ENCODE measurements at places on chromosomes 1 and 21.

GRCh38 chr1:201463071-201463552, 5.9 kb downstream of the PHLDA3 start:
- peak; percentile 90 for DNase-seq

DNA sequence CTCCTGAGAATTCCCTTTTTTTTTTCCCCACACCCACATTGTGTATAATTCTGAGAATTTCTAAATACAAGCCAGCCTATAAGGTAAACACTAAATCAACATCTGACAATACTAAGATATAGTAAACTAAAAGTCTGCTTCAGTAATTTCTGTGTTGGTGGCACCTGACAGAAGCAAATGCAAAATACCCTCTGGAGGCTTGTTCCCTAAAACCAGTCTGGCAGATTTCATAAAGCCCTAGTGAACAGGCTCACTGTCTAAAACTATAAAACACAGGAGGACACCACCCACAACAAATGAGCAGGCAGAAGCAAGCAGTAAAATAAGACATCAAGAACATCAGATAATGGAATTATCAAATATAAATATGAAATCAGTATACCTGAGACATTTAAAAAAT, 11.5 kb downstream of the TRIM33 start:
- no peak for DNase-seq

DNA sequence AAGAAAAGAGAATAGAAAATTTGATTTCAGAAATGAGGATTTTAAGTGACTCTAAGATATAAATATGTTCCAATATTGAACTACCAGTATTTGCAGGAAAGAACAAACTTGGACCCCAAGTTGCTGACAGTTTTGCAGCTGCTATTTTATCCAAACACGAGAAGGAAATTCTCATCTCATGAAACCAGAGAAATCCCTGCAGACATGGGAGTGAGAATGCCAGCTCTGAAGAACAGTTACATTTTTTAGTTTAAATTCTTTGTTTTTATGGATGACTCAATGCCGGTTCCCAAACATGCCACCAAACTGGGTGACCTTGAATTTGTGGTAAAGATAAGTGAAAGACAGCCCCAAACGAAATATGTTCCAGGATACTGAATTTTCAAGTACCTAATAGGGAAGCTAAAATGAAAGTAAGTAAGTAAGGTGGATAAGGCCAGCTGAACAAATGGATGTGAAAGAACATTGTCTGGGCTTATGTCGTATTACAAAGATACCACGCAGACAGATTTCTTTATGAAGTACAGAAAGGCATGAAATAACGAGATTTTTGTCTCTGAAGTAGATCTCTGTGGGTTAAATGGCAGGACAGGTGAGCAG, 19.9 kb downstream of the TLR5 start:
- no peak for DNase-seq

DNA sequence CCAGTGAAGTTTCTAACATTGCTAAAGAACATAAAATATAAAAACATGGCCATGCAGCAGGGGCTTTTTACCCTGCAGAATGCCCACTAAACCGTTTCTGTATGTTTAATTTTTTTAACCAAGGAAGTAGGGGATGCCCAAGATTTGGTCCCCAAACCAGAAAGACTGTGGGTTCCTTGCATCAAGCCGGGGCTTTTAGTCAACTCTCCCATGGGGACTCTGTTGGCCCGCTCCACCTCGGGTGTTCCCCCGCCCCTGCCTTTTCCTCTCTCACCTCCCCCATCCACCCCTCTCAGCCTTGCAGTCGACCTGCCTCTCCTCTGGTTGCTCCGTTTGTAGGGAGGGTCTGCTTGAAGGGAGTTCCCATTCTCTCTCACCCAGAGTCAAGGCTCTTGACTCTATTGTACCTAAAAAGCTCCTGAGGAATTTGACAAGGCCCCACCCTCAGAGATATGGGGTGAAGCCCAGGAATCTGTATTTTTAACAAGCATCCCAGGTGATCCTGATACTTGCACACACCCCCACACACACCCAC, 117.5 kb downstream of the TOMM20 start:
- DNase-seq: no peak

DNA sequence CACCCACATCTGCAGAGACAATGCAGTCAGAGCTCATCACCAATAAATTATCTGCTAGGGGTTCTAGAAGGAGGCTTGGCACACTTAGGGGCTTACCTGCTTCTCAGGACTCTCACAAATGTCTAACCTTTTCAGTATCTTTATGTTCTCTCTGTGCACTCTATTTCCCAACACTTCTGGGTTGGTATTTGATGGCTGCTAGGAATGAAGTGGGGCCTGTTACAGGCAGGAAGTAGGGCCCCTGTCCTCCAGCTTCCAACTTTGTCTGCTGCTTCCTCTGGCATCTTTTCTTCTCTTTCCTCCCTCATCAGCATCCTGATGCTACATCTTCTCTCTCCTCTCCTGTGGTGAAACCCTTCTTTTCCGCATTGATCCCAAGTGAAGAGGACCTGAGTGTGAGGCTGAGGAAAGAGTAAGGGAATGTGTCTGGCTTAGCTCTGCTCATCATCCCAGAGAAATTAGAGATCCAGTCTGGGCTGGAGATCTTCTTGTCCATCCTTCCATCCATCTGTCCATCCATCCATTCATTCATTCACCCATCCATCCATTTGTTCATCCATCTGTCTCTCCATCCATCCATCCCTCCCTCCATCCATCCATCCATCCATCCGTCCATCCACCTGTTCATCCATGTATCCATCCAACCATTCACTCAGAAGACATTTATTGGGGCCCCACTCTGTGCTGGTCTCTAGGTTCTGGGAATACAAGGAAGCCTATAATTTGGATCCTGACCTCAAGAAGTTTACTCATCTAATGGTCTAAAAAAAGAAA, 2.9 kb upstream of the CSRP1 start:
- DNase-seq: no peak

GRCh38 chr1:197467881-197468280, 199.8 kb downstream of the CRB1 start:
- DNase-seq: no peak

GRCh38 chr1:213284626-213285025, 233.6 kb downstream of the RPS6KC1 start:
- DNase-seq: no peak

GRCh38 chr1:209659909-209660308, 7.7 kb upstream of the LAMB3 start:
- no peak for DNase-seq

- DNase-seq: no peak
Measured at GRCh38 chr1:117612517-117613248, 6.8 kb downstream of the TENT5C start.

DNA sequence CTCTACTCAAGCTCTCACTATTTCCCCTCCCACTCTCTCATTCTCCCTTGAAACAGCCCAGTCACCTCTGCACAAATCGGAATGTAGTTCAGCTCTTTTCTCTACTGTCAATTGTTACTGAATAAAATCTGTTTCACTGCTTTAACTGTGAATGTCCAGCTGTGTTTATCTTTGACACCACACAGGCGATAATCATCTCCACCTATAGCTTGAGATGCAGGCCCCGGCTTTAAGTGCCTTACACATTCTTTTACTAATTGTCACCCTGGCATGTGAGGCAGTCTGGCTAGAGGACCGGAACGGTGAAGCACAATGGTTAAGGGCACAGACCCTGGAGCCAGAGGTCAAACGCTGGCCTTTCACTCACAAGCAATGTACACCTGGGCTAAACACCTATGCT, 122.8 kb upstream of the C8B start:
- DNase-seq: no peak

- no peak for DNase-seq
Measured at GRCh38 chr1:212689196-212689725, 10.4 kb downstream of the BATF3 start.

DNA sequence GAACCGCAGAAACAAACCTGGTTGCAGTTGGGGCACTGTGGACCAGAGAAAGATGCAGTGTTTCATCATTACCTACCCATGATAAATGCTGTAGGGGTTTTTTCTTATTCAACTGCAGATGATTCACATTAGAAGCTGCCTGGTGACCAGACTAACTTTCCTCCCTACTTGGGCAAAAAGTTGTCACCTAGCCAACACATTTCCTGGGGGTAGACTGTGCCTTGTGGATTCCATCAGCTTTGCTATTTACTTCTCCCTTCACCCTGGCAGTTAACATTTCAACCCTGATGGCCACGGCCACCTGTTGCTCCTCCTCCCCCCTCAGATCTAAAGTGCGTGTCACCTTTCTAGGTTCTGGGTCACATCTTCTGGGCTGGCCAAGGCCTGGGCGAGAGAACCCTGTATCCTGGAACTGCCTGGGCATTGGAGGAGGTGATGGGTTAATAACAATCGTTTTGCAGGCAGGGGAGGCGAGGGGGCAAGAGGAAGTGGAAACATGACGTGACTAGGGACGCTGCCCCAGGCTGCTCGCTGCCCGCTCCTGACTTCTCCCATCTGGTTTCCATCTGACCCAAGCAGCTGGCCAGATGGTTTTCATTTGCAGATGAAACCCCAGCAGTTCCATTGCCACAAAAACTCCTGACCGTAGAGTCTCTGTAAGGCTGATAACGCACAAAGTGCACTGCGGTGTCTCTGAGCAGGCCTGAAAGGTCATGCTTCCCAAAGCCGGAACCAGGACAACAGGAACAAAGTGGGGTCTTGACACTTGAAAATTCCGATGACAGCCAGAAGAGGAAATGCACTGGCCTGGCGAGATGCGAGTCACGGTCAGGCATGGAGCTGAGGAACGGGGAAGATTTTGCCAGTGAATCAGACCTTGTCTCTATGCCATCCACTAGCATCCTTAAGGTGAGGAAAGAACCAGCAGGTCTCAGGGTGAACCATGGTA, 36.6 kb downstream of the CAPZB start:
- peak; percentile 60 for DNase-seq

GRCh38 chr1:92095874-92096273, 15.7 kb downstream of the BTBD8 start:
- DNase-seq: no peak

DNA sequence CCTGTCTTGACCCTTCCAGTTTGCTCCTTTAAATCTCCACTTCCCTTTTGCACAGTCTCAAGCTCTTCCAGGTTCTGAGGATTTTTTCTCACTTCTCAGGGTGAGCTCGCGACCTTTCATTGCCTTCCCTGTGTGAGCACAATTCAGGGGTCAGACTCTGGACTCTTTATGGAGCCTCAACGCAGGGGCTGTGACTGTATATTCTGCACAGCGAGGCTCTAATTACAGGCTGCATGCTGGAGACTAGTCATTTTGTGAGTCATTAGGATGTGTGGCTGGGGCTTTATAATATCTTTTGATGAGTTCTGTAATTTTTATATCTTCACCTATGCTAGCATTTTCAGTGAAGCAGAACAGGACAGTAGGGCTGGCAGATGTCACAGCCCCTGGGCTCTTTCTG, 270.7 kb downstream of the KAZN start:
- no peak for DNase-seq

DNA sequence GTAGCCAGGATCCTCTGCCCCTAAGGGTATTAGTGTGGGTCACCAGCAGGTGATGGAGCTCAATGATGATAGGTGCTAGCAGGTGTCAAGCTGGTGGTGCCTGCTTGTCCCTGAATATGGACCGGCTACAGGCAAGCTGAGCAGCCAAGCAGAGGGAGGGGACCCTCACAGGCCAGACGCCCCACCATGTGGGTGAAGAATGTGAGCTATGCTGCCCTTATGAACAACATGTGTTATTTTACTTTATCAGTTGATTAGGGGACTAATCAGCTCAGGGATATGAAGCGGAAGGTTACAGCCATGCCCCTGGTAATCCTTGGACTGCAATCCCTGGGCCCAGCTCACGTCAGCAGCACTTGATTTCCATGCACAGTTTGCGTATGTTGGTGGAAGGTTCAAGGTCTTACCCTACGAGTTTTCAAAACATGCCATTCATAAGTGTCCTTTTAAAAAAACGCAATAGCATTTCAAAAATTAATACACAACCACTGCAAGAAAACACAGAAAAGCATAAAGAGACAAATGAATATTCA, 106.0 kb downstream of the CDC7 start:
- DNase-seq: no peak

GRCh38 chr1:25120281-25120680, 112.0 kb downstream of the SYF2 start:
- DNase-seq: no peak

DNA sequence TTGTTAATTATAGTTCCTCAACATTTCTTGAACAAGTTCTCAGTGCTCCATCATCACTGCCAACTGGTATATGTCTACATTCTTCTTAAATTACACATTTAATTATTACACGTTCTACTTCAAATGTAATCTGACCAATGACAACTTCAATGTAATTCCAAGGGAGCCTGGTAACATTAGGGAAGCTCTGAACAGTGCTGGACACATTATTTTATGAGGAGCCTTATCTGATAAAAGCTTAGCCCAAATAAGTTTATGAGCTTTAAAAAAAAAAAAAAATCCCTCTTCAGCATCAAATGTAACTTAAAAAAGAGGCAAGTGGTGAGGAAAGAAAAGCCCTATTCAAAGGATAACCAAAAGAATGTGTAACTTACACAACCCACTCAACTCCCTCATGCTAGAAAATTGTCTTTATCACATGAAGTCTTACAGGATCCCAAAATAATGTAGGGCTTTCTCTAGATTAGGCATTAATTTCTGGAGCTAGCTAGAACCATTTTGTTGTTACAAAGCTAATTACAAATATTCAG, 35.2 kb upstream of the ABCA4 start:
- no peak for DNase-seq

GRCh38 chr1:63874278-63874880, 100.6 kb downstream of the ROR1 start:
- no peak for DNase-seq

GRCh38 chr1:115811140-115811828, 29.6 kb downstream of the NHLH2 start:
- no peak for DNase-seq

DNA sequence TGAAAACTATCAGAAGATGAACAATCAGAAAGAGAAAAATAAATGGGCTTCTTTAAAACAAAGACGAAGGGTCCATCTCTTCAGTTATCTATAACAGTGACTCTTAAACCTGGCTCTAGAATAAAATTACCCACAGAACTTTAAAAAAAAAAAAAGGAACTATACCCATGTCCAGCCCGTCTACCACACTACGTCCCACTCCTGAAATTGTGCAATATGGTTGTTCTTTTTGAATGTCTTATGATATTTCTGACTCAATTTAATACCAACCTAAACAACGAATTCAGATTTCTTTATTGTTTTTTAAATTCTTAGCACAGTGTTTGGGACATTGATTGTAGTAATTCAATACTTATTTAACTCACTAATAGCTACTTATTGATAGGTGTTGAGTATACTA, 246.3 kb downstream of the DPYD start:
- DNase-seq: no peak

DNA sequence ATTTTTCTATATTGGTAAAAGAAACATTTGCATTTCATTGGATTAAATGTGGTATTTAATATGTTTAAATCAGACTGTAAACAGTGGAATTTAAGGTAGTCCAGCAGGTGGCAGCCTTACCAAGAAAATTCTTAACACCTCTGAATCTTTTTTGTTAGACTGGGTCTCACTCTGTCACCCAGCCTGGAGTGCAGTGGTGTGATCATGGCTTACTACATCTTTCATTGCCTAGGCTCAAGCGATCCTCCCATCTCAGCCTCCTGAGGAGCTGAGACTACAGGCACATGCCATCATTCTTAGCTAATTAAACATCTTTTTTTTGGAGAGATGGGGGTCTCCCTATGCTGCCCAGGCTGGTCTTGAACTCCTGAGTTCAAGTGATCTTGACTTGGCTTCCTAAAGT, 98.8 kb downstream of the RABGAP1L start:
- DNase-seq: peak; percentile 40
